ENCODE measurements at places on chromosomes 12 and 14.

- no peak for DNase-seq
- no peaks in the 10 kb centered on the region for H3K36me3 ChIP-seq
- H3K4me1 ChIP-seq: no peaks in the 10 kb centered on the region
- no peak overlapping the region for H3K27ac ChIP-seq
- no peak overlapping the region for H3K4me3 ChIP-seq
Observed at GRCh38 chr12:15446807-15447206, 124.5 kb downstream of the PTPRO start.

- H3K4me3 ChIP-seq: no peak overlapping the region
- H3K36me3 ChIP-seq: no peaks in the 10 kb centered on the region
- no peak for DNase-seq
- no peak overlapping the region for H3K27ac ChIP-seq
- H3K27me3 ChIP-seq: no peaks in the 10 kb centered on the region
- no peaks in the 10 kb centered on the region for H3K4me1 ChIP-seq
Observed at GRCh38 chr12:86081843-86082242, 174.3 kb downstream of the MGAT4C start.

- no peaks in the 10 kb centered on the region for H3K36me3 ChIP-seq
- H3K4me3 ChIP-seq: no peak overlapping the region
- H3K27me3 ChIP-seq: no peaks in the 10 kb centered on the region
- no peak overlapping the region for H3K27ac ChIP-seq
- H3K4me1 ChIP-seq: no peaks in the 10 kb centered on the region
Observed at GRCh38 chr12:80193865-80194264, 94.5 kb downstream of the OTOGL start.

GRCh38 chr12:106954462-106955376 is 988 bp upstream of the TMEM263 start:
- H3K4me3 ChIP-seq: peak overlapping the region; percentile 99
- peaks cover 7% of the 10 kb centered on the region for H3K4me1 ChIP-seq
- peak overlapping the region; percentile 95 for H3K27ac ChIP-seq
- H3K36me3 ChIP-seq: no peaks in the 10 kb centered on the region

GRCh38 chr14:67778792-67779191 is 37.6 kb downstream of the ZFYVE26 start:
- no peaks in the 10 kb centered on the region for H3K27me3 ChIP-seq
- DNase-seq: no peak
- H3K4me1 ChIP-seq: no peaks in the 10 kb centered on the region
- H3K4me3 ChIP-seq: no peak overlapping the region

DNA sequence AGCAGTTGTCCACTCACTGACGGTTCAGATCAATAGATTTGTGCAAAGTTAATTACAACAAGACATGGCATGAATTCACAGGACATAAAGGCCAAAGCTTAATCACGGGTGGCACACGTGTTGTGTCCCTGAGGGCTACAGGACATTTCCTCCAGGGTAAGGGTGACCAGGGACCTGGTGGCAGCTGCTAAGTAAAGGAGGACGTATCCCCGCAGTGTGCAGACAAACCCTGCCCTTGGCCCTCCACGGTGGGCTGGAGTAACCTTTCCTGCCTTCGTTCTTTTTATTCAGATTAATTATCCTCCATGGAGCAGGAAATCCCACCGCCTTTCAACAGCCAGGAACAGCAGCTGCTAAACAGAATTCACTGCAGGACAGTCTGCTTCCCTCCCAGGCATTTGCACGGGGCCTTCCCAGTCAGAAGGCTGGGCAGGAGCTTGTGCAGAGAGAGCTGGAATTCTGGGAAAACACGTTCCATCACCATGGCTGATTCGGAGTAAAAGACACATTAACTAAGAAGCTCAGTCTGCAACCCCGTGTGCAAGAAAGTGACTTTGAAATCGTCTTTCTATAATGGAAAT is 289.9 kb upstream of the SFSWAP start:
- no peak overlapping the region for H3K4me3 ChIP-seq
- no peak overlapping the region for H3K27ac ChIP-seq
- no peaks in the 10 kb centered on the region for H3K4me1 ChIP-seq
- no peaks in the 10 kb centered on the region for H3K36me3 ChIP-seq
- DNase-seq: no peak

GRCh38 chr12:122842505-122843405 is 7.5 kb downstream of the HIP1R start:
- H3K36me3 ChIP-seq: peaks cover 7% of the 10 kb centered on the region
- peaks cover 22% of the 10 kb centered on the region for H3K4me1 ChIP-seq
- no peak for DNase-seq
- no peak overlapping the region for H3K27ac ChIP-seq
- H3K4me3 ChIP-seq: no peak overlapping the region
- H3K27me3 ChIP-seq: no peaks in the 10 kb centered on the region

DNA sequence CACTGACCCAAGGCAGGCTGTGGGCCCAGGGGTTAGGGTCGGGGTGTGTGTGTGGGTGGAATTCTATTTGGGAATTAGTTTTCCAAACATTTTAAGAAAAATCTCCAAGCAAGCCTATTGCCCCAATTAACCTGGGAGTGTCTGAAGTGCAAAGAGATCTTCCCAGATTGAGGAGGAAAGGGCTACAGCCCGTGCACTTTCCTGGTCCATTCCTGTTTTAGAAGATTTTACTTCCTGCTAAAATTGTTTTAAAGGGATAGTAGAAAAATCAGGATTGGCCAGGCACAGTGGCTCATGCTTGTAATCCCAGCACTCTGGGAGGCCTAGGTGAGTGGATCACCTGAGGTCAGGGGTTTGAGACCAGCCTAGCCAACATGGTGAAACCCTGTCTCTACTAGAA is 5.3 kb downstream of the DCTN2 start:
- peaks cover 25% of the 10 kb centered on the region for H3K36me3 ChIP-seq
- H3K27me3 ChIP-seq: no peaks in the 10 kb centered on the region
- H3K27ac ChIP-seq: no peak overlapping the region
- no peak for DNase-seq
- peaks cover 9% of the 10 kb centered on the region for H3K4me1 ChIP-seq

- H3K27ac ChIP-seq: no peak overlapping the region
- no peak for DNase-seq
- no peaks in the 10 kb centered on the region for H3K4me1 ChIP-seq
- no peaks in the 10 kb centered on the region for H3K36me3 ChIP-seq
- H3K27me3 ChIP-seq: no peaks in the 10 kb centered on the region
Observed at GRCh38 chr12:68414988-68415387, 82.8 kb upstream of the MDM1 start.

DNA sequence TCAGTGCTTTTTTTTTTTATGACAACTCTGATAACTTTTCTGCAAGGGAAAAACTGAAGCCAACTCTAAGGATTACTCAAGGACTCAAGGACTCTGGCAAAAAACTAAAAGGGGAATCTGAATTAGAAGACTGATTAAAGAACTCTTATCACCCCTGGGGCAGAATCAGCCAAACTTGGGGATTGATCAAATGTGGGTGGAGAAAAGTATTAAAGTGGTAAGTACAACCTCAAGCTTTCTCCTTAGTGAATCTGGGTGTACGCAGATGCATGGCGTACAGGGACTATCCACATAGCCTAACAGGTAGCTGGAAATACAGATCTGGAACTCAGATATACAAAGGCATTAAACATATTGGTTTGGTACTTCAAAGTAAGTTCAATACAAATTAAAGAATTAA is 7.3 kb downstream of the LIMA1 start:
- H3K36me3 ChIP-seq: no peaks in the 10 kb centered on the region
- H3K4me3 ChIP-seq: no peak overlapping the region
- no peaks in the 10 kb centered on the region for H3K4me1 ChIP-seq
- no peaks in the 10 kb centered on the region for H3K27me3 ChIP-seq
- no peak overlapping the region for H3K27ac ChIP-seq

DNA sequence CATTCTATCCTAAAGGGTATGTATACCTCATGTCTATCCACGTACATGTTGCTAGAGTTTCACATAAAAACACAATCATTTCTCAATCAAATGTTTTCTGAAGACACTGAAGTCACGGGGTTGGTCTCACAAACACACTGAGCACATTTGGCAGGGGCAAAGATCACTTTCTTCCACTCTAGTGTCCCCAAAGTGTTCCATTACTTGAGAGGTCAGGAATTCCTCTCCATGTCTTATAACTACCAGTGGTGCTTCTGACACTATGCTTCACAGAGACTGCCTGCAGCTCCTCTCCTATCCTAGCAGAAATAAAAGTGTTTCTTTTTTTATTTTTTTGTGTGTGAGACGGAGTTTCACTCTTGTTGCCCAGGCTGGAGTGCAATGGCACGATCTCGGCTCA is 19.1 kb downstream of the ZFYVE1 start:
- H3K4me3 ChIP-seq: no peak overlapping the region
- no peaks in the 10 kb centered on the region for H3K27me3 ChIP-seq
- H3K4me1 ChIP-seq: no peaks in the 10 kb centered on the region
- DNase-seq: no peak

GRCh38 chr12:94714378-94715114 is 64.2 kb upstream of the TMCC3 start:
- no peak overlapping the region for H3K27ac ChIP-seq
- no peak for DNase-seq
- no peaks in the 10 kb centered on the region for H3K27me3 ChIP-seq
- H3K4me3 ChIP-seq: no peak overlapping the region

DNA sequence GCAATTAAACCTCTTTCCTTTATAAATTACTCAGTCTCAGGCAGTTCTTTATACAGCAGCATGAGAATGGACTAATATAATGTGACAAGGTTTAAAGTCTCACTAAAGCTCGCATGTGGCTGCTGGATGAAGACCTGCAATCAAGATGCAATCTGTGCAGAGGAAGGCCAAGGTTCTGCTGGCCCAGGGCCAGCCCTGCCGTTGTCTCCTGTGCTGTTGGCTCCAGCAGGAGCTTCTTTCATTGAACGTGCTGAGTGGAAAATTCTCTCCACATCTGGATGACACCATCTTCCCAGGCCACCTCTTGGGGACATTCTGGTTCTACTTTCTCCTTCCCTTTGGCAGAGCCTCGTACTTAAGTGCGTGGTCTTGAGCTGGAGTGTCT is 742.2 kb downstream of the VRK1 start:
- peaks cover 2% of the 10 kb centered on the region for H3K4me1 ChIP-seq
- no peak overlapping the region for H3K4me3 ChIP-seq

DNA sequence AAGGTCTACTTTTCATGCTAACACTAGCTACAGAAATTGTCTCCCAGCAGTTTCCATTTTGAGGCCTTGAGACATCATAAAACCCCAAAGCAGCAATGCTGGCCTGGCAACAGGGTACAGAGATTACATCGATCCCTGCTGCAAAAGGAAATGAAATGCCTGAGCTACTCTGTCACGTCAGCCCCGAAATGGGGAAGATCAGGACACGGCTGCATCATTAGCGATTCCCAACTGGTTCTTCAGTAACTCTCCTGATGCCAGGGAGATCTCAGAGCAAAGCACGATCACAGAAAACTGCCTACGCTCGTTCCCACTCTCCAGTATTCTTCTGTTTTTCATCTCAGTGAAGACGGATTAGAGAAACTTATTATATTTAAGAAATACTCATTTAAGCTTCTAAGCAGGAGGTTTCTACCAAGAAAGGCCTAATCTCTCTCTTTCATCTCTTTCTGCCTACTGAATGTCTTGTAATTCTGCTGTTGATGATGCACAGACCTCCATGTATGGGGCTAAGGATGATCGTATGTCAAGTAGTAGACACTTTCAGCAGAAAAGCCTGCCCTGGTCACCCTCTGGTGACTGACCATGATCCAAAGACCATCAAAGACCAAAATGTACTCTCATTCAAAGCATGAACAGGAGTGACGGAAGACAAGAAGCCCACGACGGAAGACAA is 168.5 kb downstream of the RIMBP2 start:
- H3K27me3 ChIP-seq: no peaks in the 10 kb centered on the region
- no peak for DNase-seq
- H3K27ac ChIP-seq: no peak overlapping the region
- H3K36me3 ChIP-seq: no peaks in the 10 kb centered on the region
- no peak overlapping the region for H3K4me3 ChIP-seq

- no peak overlapping the region for H3K4me3 ChIP-seq
- H3K4me1 ChIP-seq: peaks cover 2% of the 10 kb centered on the region
Observed at GRCh38 chr12:21695986-21696385, 38.3 kb upstream of the LDHB start.

GRCh38 chr14:69055999-69056788 is 77.1 kb upstream of the ACTN1 start:
- no peak overlapping the region for H3K4me3 ChIP-seq
- peaks cover 46% of the 10 kb centered on the region for H3K36me3 ChIP-seq
- H3K27ac ChIP-seq: no peak overlapping the region
- H3K27me3 ChIP-seq: no peaks in the 10 kb centered on the region

GRCh38 chr14:61557262-61557661 is 138.1 kb upstream of the HIF1A start:
- no peak overlapping the region for H3K27ac ChIP-seq
- no peaks in the 10 kb centered on the region for H3K36me3 ChIP-seq
- H3K4me1 ChIP-seq: peaks cover 2% of the 10 kb centered on the region
- no peaks in the 10 kb centered on the region for H3K27me3 ChIP-seq
- no peak overlapping the region for H3K4me3 ChIP-seq
- no peak for DNase-seq

GRCh38 chr14:61498303-61498702 is 176.9 kb downstream of the PRKCH start:
- peaks cover 16% of the 10 kb centered on the region for H3K4me1 ChIP-seq
- H3K27me3 ChIP-seq: no peaks in the 10 kb centered on the region
- H3K36me3 ChIP-seq: no peaks in the 10 kb centered on the region
- H3K27ac ChIP-seq: peak overlapping the region; percentile 46
- DNase-seq: no peak

- H3K4me1 ChIP-seq: no peaks in the 10 kb centered on the region
- H3K36me3 ChIP-seq: no peaks in the 10 kb centered on the region
- no peak for DNase-seq
- no peak overlapping the region for H3K27ac ChIP-seq
Observed at GRCh38 chr14:77197988-77198387, 16.4 kb downstream of the TMEM63C start.

- no peak for DNase-seq
- no peak overlapping the region for H3K4me3 ChIP-seq
- no peaks in the 10 kb centered on the region for H3K36me3 ChIP-seq
- no peak overlapping the region for H3K27ac ChIP-seq
Observed at GRCh38 chr12:58741226-58741625, 179.1 kb downstream of the LRIG3 start.

DNA sequence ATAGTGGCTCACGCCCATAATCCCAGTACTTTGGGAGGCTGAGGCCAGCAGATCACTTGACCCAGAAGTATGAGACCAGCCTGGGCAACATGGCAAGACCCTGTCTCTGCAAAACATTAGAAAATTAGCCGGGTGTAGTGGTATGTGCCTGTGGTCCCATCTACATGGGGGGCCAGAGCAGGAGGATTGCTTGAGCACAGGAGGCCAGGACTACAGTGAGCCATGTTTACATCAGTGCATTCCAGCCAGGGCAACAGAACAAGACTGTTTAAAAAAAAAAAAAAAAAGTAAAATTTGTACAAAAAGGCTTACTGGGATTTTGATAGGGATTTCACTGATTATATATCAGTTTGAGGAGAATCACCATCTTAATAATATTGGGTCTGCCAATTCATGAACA is 7.8 kb downstream of the HCFC2 start:
- H3K4me1 ChIP-seq: no peaks in the 10 kb centered on the region
- peaks cover 18% of the 10 kb centered on the region for H3K36me3 ChIP-seq
- no peak overlapping the region for H3K27ac ChIP-seq
- H3K27me3 ChIP-seq: no peaks in the 10 kb centered on the region
- no peak overlapping the region for H3K4me3 ChIP-seq

GRCh38 chr14:70670992-70671651 is 29.4 kb downstream of the TTC9 start:
- H3K4me3 ChIP-seq: no peak overlapping the region
- no peak for DNase-seq
- no peaks in the 10 kb centered on the region for H3K27me3 ChIP-seq
- H3K36me3 ChIP-seq: peaks cover 17% of the 10 kb centered on the region
- no peak overlapping the region for H3K27ac ChIP-seq

GRCh38 chr14:27390155-27390554 is 792.3 kb upstream of the NOVA1 start:
- no peaks in the 10 kb centered on the region for H3K4me1 ChIP-seq
- no peak for DNase-seq
- H3K27ac ChIP-seq: no peak overlapping the region

GRCh38 chr14:100105357-100106169 is 40.3 kb downstream of the EVL start:
- peaks cover 6% of the 10 kb centered on the region for H3K4me1 ChIP-seq
- peaks cover 80% of the 10 kb centered on the region for H3K36me3 ChIP-seq
- no peak for DNase-seq
